ENCODE measurements at places on chromosomes 4 and X. TPM values are rescaled to one million over a fixed set of nuclear protein-coding genes. Genes with fewer than 3 reads are reported as not detected.

DNA sequence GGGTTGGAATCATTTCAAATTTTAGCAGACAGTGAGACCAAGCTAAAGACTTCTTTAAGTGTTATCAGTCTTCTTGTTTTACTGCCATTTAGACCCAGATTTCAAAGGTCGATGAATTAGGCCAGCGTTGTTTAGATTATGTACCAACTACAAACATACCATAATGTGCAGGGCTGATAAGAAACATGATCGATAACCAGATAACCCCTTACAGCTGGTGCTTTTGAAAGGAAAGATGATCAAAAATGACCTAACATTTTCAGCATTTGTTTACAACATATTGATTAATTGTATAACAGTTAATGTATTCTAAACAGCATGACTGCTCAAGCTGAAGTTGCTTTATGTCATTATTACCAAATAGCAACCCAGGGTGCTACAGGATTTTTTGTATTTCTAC is 400.4 kb upstream of the FAM241A start:
- DNase-seq: no peak

GRCh38 chr4:113398441-113399143 is 349.1 kb downstream of the ANK2 start:
- no peak for DNase-seq

DNA sequence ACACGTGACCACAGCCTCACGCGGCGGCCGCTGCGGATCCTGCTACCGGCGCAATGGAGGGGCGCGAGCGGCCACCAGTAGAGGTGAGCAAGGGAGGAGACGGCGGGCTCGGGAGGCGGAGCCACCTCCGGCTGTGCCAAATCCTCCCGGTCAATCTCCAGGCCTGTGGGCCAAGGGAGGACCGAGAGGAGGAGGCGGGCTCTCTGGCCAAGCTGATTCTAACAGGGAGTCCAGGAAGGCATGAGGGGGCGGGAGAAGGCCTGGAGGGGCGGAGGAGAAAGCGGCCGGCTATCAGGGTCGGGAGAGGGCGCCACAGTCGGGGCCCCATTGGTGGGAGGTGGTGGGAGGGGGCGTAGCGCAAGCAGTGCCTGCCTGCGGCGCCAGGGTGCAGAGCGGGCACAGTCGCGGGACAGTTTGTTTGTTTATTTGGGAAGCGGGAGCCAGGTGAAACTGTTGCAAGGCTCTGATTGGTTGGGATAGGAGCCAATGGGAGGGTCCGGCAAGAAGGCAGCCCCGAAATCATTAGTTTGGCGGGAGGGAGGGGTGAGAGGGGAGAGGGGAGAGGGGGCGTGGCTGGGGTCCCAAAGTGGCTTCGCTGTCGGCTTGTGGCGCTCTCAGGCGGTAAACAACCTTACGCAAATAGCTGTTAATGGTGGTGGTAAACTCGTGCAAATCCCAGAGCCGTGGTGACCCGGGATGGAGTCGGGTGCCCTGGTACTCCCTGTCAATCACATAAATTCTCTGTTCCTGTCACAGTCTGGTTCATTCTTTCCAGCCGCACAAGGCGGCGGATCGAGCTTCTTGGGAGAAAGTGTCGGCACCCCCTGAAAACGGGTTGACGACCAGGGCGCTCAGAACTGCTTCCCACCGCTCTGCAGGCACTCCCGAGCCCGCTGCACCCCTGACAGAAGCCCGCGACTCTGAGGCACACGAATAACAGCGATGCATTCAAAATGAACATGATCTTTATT is at the start of gene IRS4:
Gene IRS4, minus strand, starts transcription at position 55 of the 971 bp plus-strand sequence.
- DNase-seq: no peak

DNA sequence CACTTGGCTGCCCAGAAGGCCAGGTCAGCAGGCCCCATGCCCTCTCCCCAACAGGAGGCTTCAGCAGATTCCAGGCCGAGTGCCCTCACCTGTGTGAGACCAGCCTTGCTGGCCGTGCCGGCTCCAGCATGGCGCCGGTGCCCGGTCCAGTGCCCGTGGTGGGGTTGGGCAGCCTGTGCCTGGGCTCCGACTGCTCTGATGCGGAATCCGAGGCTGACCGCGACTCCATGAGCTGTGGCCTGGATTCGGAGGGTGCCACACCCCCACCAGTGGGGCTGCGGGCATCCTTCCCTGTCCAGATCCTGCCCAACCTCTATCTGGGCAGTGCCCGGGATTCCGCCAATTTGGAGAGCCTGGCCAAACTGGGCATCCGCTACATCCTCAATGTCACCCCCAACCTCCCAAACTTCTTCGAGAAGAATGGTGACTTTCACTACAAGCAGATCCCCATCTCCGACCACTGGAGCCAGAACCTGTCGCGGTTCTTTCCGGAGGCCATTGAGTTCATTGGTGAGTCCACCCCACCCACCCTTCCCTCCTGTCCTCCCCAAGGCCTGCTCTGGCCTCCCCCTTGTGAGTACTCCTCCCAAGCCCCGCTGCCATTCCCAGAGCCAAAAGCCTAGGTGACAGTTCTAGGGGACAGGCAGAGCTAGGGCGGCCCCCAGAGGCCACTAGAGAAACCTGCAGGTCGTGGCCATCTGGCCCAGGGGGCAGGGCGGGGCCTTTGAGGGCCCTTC is 2.3 kb downstream of the DUSP9 start:
- DNase-seq: no peak

DNA sequence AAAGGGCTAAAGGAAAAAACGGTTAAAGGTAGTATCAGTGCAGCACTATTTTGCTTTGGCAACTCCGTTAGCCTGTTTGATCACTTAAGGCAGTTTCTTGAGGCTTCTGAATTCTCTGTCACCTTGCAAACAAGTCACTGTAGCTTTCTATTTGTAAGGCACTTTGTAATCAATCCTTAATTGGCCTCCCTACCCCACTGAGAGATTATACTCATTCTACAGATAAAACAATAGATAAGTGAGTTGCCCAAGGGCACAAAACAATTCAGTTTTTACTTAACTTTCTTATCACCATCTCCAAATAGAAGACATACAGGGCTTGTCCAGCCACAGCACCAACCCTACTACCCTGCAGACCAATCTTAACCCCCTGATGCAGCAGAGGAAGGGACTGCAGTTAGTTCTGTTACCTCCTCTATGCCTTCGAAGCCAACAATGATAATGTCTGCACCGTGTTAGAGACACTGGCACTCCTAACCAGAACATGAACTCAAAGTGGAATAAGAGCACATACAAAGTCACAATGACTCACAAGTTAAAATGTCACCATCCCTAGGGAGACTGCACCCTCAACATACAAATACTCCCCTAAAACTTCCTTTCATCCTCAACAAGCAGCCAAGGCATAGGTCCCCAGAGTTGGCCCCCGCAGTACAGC is 1.7 kb downstream of the TMEM185A start:
- no peak for DNase-seq

GRCh38 chr4:149048451-149049143 is 606.4 kb upstream of the NR3C2 start:
- DNase-seq: no peak

GRCh38 chrX:49193542-49193964 is 6.4 kb downstream of the SYP start:
- DNase-seq: no peak

GRCh38 chrX:47579537-47579936 is 2.7 kb upstream of the TIMP1 start:
- no peak for DNase-seq

DNA sequence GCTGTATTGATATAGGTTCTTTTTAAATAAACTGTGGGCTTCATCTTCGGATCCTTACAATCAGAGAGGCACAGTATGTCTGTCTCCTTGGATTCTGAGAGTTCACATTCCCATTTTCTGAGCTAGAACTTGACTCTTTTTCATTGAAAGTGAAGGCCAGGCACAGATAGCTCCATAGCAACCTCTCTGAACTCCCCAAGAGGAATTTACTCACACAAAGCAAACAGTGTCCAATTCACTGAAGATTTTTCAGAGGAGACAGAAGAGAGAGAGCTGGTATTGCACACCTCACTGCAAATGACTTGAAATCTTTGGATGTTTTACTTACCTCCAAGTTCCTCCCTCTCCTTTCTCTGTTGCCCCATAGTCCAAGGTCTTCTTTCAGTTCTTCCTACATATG is 130.9 kb upstream of the CASK start:
- DNase-seq: no peak

DNA sequence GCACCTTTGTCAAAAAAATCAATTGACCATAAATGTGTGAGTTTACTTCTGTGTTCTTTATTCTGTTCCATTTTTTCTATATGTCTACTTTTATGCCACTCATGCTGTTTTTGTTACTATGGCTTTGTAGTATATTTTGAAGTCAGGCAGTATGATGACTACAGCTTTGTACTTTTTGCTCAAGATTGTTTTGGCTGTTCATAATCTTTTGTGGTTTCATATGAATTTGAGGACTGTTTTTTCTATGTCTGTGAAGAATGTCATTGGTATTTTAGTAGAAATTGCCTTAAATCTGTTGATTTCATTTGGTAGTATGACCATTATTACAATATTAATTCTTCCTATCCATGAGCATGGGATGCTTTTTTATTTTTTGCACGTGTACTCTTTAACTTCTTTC is 346.8 kb downstream of the PPP3CA start:
- DNase-seq: no peak

DNA sequence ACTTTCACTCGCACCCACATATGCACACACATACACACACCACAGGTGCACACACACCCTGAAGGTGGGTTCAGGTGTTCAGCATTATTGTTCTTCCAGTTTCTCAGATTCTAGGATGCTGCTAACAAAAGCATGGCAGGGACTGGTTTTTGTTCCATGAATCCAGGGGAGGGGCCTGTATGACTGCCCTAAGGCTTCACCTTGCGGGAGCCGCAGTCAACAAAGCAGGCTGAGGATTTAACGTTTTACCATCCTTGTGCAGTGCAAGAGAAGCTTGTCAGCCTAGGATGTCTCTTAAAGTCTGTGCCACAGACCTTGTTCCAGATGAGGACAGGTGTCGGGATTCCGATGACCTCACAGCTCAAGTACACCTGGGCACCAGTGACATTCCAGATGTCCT is 61.8 kb downstream of the POLR2B start:
- DNase-seq: no peak

- no peak for DNase-seq
Observed at GRCh38 chr4:95693594-95693993, 144.8 kb upstream of the UNC5C start.

DNA sequence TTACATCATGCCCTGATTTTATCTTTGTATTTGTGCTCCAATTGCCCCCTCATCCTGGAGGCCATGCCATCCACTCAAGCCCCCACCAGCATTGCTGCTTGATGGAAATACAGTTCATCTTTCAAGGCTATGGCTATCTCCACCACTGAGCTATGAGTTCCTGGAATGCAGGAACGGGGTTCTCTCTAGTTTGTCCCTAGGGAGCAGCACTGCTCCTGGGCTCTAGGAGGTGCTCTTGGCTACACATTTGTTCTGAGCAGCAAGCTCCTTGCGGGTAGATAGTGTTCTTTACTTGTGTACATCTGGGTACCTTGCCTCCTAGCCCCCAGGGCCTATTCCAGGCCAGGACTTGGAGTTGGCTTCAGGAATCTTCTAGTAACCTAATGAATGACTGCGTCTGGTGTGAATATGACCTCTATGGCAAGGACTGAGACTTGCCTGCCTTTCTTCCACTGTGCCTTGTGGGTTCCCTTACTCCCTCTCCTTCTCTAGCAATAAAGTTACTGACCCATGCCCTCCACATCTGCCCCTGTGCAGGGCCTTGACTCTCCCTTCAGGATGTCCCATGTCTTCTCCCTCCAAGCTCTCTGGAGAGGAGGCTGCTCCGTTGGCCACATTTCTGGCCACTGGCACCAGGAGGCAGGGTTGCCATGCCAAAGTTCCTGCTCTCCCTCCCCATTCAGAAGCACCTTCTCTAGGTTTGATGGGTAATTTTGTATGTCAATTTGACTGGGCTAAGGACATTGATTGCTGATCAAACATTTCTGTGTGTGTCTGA is 7.6 kb downstream of the CITED1 start:
- no peak for DNase-seq

GRCh38 chr4:181858741-181859140 is 384.5 kb upstream of the TENM3 start:
- no peak for DNase-seq

GRCh38 chr4:184810720-184811119 is 15.0 kb downstream of the ACSL1 start:
- no peak for DNase-seq

GRCh38 chr4:18441203-18441590 is 419.6 kb upstream of the LCORL start:
- DNase-seq: no peak

DNA sequence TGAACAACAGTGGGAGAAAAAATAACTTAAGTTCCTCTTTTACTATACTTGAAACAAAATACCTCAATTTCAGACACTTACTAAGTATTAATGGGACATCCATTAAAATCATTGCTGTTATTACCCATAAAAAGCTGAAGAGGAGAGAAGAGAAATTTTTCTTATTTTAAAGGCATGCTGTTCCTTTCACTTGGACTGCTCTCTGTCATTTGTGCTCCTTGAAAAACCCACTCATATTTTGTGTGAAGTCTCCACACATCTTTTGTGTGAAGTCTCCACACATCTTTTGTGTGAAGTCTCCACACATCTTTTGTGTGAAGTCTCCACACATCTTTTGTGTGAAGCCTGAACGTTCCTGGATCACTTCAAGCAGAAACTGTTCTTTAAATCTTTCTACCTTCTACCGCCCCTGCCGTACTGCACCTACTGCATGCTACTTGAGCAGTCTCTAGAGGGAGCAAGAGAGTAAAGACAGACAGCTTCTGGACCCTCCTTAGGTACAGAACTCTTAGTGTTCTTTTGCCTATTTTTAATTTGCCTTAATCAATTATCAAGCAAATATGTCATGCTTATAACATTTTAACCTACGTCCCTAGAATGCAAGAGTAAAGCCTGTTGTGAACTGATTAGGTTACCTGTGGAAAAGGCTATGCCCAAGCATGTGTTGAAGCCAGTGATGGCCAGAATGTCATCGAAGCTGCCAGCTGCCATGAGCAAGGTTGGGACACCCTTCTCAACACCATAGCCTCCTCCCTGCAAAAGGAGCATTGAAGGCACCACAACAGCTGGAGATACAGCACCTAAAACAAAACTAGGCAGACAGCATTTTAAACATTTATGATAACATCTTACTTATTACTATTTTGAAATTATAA is 27.1 kb upstream of the SLC9B1 start:
- no peak for DNase-seq

GRCh38 chrX:33840176-33840575 is 291.9 kb downstream of the FAM47A start:
- DNase-seq: no peak

- DNase-seq: no peak
Observed at GRCh38 chr4:40164459-40164858, 32.4 kb upstream of the RHOH start.

The CXCL5 gene
- not detected for total RNA-seq

The GABRG1 gene
- total RNA-seq: not detected

The TREX2 gene
- total RNA-seq: 1.0 TPM

The UFSP2 gene
- total RNA-seq: 40.0 TPM

The MAMLD1 gene
- total RNA-seq: 2.7 TPM

The MAGEA4 gene
- not detected for total RNA-seq

The IDUA gene
- 8.5 TPM for total RNA-seq

The SMARCA5 gene
- 54.1 TPM for total RNA-seq

The NIPAL1 gene
- total RNA-seq: 1.3 TPM

The KIF4A gene
- total RNA-seq: 28.0 TPM

The DUSP21 gene
- total RNA-seq: not detected
